Smooth muscle cell of the coronary artery (primary cell): ENCODE measurements at places on chromosomes 2 and 18. TPM values are rescaled to one million over a fixed set of nuclear protein-coding genes. Genes with fewer than 3 reads are reported as not detected.

The CAPN13 gene
- total RNA-seq, result not detected in 2 replicates

The INHA gene
- under 0.01 and 0.38 TPM in 2 replicates for total RNA-seq

The AQP12A gene
- total RNA-seq, result not detected in 2 replicates

The LAMA1 gene
- 1.4 and 82.3 TPM in 2 replicates for total RNA-seq

The RIT2 gene
- total RNA-seq, result not detected in 2 replicates

The NETO1 gene
- total RNA-seq, result not detected in 2 replicates

The PLB1 gene
- total RNA-seq, result 0.23 and 0.30 TPM in 2 replicates
